Cardiac septum (tissue), 1 donor: ENCODE measurements at places on chromosomes 16 and 17. TPM values are rescaled to one million over a fixed set of nuclear protein-coding genes. Genes with fewer than 3 reads are reported as not detected.

GRCh38 chr17:13429201-13429600 lies 172.5 kb downstream of the HS3ST3A1 start:
- DNase-seq = no peak

DNA sequence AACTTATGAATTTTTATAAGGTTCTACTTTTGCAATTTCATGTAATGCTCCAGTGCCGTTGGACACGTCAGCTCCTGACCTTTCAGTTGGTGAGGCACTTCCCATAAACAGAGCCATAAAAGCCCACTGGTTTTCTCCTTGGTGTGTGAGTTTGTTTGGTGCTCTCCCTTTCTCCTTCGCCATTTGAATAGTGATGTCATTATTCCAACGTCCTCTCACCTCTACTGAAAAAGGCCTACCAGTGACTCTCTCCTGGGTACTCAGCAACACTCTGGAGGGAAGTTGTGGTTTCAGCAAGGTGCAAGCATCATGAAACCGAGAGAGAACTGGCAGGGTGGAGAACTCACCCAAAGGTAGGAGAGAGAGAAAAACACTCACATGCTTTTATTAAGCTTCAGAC lies 29.6 kb upstream of the HNF1B start:
- DNase-seq = no peak

GRCh38 chr16:12057266-12057665 lies 80.7 kb downstream of the SNX29 start:
- peak; percentile 38 for DNase-seq

GRCh38 chr16:53159781-53160436 lies 105.1 kb downstream of the CHD9 start:
- DNase-seq = no peak

DNA sequence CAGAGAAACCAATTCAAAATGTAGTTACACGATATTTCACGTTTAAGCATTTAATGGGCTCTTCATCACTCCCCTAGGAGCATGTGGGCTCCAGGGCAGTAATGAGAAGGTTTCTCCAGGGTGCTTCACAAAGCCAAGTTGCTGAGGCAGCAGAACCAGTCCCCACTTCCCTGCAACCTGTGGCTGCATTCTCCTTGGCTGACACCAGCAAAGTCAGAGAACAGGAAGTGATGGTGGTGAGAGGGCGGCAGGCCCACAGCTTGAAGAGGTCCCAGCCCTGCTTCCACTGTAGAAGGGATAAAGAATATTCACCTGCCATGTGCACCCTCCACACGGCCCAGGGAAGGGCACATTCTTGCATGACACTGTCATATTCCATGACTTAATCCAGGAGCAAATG lies 133.2 kb downstream of the CBLN1 start:
- no peak for DNase-seq

DNA sequence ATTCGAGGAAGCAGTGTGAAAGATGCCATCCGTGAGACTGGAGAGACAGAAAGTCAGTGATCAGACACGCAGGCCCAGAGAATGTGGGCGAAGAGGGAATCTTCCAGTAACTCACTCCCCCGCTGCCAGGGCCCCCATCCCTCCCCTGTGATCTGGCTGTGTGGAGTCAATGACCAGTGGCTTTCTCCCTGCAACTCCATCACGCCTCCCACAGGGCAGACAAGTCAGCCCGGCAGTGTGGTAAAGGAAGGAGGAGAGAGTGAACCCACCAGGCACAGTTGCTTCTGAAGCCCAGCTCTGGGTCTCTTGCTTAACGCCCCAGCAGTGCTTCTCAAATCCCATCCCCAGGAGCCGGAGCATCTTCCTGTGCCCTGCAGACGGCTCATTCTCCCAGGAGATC lies 142.1 kb downstream of the ZNF423 start:
- DNase-seq = no peak

- no peak for DNase-seq
These were observed 242.4 kb upstream of the SALL1 start for GRCh38 chr16:51393381-51394005.

GRCh38 chr17:81031566-81032550 lies 3.1 kb upstream of the BAIAP2 start:
- DNase-seq = peak; percentile 81

- no peak for DNase-seq
These were observed 55.2 kb downstream of the CMIP start for GRCh38 chr16:81499576-81500380.

- no peak for DNase-seq
These were observed 2.6 kb upstream of the LPO start for GRCh38 chr17:58235821-58236220.

DNA sequence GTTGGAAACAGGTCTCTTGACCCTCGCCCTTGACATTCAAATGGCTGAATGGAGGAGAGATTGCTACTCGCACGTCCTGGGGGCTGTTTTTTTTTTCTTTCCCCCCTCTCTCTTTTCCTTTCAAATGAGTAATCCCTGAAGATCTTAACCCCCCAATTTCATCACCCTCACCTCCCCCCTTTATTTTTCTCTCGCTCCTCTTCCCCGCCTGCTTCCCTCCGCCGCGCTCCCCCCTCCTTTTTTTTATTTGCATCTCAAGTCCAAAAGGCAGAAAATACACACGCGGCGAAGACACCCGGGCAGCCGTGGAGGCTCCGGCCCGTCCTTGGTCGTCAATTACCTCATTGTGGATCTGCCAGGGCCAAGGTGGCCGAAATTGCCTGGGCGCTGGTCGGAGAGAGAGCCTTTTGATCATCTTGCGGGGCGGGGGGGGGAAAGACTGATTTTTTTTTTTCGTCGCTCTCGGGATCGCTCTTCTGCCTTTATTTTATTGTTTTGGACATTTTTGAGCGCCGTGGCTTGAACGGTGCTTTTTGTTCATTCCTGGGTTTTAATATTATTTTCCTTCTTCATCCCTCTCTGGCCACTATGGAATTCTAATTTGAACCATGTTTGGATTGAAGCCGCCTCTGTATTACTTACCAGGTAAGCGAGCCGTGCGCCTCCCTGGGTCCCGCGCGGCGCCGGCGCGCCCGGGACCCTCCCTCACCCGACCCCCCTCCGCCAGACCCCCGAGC lies 57.2 kb upstream of the GSE1 start:
- no peak for DNase-seq

DNA sequence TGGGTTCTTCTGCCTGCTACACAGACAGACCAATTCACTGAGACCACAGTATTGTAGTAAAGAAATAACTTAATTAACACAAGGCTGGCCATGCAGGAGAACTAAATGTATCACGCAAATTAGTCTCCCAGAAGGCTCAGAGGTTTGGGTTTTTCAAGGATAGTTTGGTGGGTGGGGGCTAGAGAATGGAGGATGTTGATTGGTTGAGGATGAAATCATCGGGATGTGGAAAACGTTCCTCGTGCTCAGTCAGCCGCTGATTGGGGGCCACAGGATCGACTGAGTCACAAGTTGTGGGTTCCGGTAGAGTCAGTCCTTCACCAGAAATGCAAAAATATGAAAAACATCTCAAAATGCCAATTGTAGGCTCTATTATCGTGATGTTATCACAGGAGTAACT lies 18.7 kb downstream of the RHOT1 start:
- DNase-seq = no peak

DNA sequence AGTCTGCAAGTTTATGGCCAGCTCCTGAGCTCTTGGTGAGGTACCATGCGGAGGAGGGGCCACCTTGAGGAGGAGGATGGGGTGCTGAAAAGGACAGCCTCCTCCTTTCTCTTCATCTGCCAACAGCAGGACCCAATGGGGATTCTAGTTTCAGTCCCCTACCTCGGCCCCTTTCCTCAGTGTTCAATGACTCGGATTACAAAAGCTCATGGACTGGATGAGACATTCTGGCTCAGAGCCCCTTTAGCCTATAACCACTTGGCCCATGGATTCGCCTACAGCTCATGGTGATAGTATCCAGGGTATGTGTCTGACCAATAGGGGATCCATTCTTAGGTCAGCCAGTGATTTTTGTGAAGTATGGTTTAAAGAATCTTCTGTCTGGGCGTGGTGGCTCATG lies 8.5 kb upstream of the PIK3R6 start:
- no peak for DNase-seq

The KRT25 gene
- total RNA-seq = not detected

The OR1A1 gene
- total RNA-seq = not detected

The EVPL gene
- 0.05 TPM for total RNA-seq

The CAVIN1 gene
- total RNA-seq = 358 TPM
